RWPE2 (cell line): ENCODE measurements at places on chromosomes 4 and X.

GRCh38 chrX:112837531-112837930 is 3.1 kb downstream of the AMOT start:
- no peak for DNase-seq

GRCh38 chr4:8277356-8278008 is 7.9 kb downstream of the HTRA3 start:
- peak; percentile 37 for DNase-seq

GRCh38 chr4:26822546-26822945 is 38.1 kb upstream of the STIM2 start:
- no peak for DNase-seq

DNA sequence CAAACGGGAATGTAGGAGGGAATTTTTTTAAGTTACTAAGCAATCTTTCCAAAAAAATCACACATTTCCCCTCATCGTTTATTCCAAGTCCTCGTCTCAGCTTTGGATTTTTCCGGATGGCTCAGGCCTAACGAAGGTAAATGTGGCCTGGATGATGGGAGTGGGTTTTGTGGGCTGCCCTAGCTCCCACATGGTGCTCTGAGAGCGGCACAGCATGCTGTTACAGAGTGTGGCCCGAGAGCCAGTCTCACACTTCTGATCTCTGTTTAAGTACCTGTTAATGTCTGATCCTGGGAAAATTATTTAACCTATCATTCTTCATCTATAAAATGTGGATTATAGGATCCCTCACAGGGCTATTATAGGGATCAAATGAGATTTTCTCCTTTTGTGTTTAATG is 38.2 kb upstream of the ADAM29 start:
- no peak for DNase-seq
